ENCODE measurements at places on chromosomes 2 and 18.
A peak's percentile ranks its signal among the peaks of the same experiment; 100 is the strongest.

DNA sequence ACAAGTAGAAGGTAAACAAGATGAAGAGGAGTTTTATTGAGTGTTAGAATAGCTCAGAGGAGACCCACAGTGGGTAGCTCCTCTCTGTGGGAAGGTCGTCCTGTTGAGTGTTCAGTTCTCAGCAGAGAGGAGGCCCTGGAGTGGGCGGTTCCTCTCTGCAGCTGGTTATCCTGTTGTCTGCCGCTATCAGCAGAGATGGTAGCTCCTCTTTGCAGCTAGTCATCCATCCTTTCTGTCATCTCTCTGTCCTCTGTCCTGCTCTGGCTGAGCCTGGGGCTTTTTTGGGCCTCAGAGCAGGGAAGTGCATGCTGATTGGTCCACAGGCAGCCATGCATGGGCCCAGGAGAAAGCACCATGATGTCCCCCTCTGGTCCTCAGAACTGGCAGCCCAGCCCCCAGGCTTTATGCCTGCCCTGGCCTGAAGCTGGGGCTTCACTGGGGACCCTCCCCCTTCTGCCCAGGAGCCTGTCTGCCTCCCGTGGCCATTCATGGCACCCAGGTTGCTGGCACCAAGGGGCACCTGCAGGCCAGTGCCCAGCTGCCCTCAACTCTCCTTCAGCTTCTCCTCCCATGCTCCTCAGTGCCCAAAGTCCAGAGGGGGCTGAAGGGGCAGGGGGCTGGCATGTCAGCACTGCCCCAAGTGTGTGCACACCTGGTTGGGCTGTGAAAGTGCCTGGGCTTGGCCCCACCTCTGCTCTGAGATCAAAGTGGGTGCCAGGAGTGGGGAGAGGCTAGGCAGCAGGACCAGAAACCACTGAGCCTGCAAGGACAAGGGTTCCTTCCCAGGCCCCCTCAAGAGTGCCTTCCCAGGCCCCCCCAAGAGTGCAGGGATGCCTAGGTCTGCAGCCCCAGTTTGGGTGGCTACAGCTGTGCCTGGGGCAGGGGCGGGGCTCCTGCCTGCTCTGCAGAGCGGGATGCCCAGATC lies 98.7 kb downstream of the TWIST2 start:
- DNase-seq = peak; percentile 72

GRCh38 chr2:10276481-10277292 lies 26.0 kb upstream of the HPCAL1 start:
- no peak for DNase-seq

DNA sequence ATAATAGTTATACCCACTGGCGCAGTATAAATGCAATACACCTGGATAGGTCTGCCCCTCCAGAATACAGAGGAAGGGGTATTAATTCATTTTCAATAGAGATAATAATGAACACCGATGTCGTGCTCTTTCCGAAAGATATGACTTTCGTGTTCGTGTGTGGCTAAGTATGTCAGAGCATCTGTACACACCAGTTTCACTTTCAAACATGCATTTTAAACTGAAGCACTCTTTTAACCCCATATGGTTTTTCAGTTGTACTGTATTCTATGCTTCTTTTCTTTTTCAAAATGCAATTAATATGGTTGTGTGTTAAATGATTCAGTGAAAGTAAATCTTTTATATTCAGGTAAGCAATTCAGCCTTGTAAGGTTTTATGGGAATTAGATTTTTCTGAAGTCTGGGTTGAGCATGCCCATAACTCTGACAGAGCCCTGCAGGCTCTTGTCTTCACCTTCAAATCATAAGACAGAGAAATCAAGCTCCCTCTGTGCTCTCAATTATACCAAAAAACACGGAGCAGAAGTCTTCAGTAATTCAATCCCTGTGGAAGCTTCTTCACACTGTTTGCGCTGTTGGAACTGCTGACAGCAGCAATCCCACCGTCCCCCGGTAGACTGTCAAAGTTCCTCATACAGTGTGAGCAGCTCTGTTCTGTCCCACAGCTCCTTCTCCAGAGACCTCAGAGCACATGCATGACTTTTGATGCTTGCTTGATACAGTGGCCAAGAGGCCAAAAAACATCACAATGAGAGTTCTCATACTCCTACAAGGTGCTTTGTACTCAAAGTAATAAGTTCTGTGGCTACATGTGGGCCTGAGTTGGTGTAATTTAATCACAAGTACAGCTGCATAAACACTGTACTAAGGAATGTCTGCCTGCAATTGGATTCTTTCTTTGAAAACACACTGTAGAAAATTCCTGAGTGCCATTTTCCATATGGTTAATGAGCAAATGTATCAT lies 186.8 kb downstream of the ZNF521 start:
- no peak for DNase-seq

- DNase-seq = no peak
Observed at GRCh38 chr2:100791294-100791935, 28.5 kb upstream of the NPAS2 start.

- DNase-seq = no peak
Observed at GRCh38 chr2:111694700-111695101, 189.3 kb downstream of the ANAPC1 start.

GRCh38 chr18:67455890-67456501 lies 60.5 kb downstream of the DSEL start:
- DNase-seq = no peak

- no peak for DNase-seq
Observed at GRCh38 chr18:45749918-45750689, 26.1 kb downstream of the SLC14A1 start.

GRCh38 chr2:158533009-158533408 lies 76.3 kb downstream of the PKP4 start:
- DNase-seq = no peak

- DNase-seq = no peak
Observed at GRCh38 chr2:127486247-127487058, 39.8 kb downstream of the IWS1 start.

DNA sequence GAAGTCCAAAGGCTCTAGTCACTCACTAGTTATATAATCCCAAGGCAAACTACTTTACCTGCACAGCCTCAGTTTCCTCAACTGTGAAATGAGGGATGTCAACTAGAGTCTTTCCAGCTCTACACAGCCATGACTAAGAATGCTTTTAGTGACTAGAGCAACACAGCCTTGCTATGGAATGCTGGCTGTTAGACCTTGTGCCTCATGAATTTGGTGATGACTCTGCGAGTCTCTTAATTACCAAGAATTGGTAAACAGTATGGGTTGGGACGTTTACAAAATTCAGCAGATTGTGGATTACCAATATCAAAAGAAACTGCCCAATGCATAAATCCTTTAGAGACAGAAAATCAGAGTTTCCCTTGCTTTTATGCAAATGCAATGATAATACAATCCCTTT lies 163.7 kb downstream of the ASXL3 start:
- no peak for DNase-seq

- DNase-seq = no peak
Observed at GRCh38 chr18:45359275-45360009, 255.8 kb upstream of the SLC14A2 start.

DNA sequence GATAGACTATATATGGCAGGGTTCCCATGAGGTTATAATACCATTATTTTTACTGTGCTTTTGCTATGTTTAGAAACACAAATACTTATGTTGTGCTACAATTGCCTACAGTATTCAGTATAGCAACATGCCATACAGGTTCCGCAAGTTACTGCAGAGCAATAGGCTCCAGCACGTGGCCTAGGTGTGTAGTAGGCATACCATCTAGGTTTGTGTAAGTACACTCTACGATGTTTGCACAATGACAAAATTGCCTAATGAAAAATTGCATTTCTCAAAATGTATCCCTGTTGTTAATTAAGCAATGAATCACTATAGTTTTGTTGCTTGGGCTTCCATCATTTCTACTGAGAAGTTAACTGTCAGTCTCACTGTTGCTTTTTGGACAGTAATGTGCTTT lies 9.8 kb downstream of the CD302 start:
- DNase-seq = no peak

DNA sequence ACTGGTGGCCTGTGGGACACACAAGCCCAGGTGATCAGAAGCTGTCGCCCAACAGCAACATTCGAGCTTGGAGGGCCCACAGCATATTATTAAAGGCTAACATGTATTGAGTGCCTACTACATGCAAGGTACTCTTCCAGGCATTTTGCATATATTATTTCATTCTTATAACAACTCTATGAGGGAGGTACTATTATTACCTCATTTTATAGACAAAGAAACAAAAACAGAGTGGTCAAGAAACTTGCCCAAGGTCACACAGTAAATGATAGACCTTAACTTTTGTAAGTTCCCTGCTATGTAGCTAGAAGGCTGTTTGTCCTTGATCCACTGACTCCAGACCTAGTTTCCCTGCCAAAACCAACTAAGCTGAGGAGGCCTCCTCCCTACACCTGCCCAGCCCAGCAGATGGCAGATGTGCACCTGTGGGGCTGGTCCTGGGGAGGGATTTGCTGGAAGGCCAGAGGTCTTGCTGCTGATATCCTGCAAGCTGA lies 35.7 kb downstream of the KANSL3 start:
- DNase-seq = no peak

DNA sequence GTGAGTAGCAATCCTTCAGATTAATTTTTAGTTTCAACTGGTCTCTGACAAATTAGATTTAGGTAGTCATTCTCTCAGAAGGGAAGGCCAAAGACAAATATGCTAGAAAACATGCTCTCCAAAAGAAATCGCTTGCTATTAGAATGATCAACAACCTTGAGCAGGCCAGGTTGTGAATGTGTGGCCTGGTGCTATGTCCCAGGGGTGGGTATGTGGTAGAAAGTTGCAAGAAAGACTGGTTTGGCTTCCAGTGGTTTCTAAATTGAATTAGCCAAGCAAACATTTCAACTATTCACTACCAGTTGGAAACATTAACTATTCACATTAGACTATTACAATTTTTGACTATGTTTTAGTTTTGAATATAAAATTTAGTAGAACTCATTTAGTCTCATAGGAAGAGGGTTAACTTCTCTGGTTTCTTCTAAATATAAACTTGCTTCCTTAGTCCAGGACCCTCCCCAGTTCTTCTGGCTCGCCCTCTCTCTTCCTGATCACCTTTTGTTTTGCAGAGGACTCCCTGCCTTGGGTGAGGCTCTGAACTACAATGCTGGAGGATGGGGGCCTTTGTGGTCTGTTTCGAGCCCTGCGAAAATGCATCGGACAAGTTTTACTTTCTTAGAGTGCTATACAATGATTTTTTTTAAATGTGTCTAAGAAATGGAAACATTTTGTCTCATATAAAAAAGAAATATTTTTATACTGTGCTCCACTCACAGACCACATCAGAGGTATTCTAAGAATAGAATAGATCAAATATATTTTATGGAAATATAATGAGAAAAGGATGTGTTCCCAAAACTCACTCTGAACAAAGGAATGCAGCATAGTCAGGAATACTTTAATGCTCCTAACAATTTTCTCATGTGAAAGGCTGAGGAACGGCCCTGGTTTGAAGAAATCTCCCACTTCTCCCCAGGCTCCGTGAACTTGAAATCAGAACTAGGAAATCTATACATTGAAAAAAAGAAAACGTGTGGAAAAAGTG lies 375.0 kb upstream of the ZEB2 start:
- no peak for DNase-seq

All from osteocyte (in vitro differentiated cells).